Common myeloid progenitor, CD34-positive (primary cell): ENCODE measurements at places on chromosomes 3 and 15.

GRCh38 chr3:87175732-87176131 lies 51.4 kb upstream of the CHMP2B start:
- no peak overlapping the region for H3K4me3 ChIP-seq
- no peak overlapping the region for H3K27ac ChIP-seq
- H3K36me3 ChIP-seq = no peaks in the 10 kb centered on the region
- H3K4me1 ChIP-seq = no peaks in the 10 kb centered on the region
- no peaks in the 10 kb centered on the region for H3K27me3 ChIP-seq

GRCh38 chr3:3827111-3827510 lies 27.9 kb downstream of the LRRN1 start:
- no peaks in the 10 kb centered on the region for H3K36me3 ChIP-seq
- no peak for DNase-seq
- no peak overlapping the region for H3K27ac ChIP-seq
- no peaks in the 10 kb centered on the region for H3K27me3 ChIP-seq
- no peak overlapping the region for H3K4me3 ChIP-seq

DNA sequence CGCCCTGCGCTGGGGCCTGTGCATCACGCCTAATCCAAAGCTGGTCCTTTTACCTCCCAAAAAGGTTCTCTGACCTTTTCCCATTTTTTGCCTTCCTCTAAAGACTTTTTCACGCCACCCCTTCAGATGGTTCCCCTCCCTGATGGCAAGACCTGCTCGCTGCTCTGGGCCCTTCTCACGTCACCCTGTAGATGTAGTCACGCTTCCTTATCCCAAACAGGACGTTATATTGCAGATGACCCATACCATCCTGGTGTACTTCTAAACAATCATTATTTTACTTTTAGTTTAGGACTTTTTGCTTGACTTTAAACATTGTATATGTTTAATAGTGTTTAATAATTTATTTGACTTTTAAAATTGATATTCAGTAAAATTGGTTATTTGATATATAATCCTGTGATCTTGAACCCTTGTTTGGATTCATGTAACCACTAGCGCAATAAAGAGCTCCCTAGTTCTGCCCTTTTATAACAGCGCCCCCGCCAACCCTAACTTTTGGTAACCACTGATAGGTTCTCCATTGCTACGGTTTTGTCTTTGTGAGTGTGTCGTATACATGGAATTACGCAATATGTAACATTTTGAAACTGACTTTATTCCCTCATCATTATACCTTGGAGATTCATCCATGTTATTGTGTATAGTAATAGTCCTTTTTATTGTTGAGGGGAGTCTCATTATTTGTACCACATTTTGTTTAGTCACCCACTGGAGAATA lies 159.0 kb upstream of the CHRNA7 start:
- DNase-seq = peak; percentile 30
- peaks cover 11% of the 10 kb centered on the region for H3K4me1 ChIP-seq
- H3K27ac ChIP-seq = no peak overlapping the region
- H3K36me3 ChIP-seq = no peaks in the 10 kb centered on the region
- H3K27me3 ChIP-seq = peaks cover 14% of the 10 kb centered on the region

DNA sequence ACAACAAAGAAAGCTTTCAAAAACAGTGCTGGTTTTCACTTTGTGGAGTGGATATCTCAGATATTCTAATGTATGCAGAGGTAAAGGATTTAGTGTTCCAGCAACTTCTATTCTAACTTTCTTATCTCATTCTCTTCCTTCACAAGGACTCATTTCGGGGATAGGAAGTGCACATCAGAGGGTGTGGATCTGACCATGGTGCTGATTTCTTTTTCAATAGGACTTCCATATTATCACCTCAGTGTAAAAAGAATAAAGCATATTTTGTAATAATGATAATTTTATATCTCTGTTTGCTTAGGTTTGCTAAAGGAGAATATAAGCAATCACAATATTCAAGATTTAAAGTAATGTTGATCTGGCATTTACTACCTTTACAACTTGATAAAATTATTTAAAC lies 12.5 kb upstream of the CADM2 start:
- DNase-seq = peak; percentile 10
- H3K27me3 ChIP-seq = no peaks in the 10 kb centered on the region
- no peak overlapping the region for H3K27ac ChIP-seq
- H3K4me3 ChIP-seq = no peak overlapping the region
- H3K4me1 ChIP-seq = no peaks in the 10 kb centered on the region

- no peak overlapping the region for H3K4me3 ChIP-seq
- H3K4me1 ChIP-seq = peaks cover 6% of the 10 kb centered on the region
- DNase-seq = no peak
- H3K27ac ChIP-seq = no peak overlapping the region
- H3K27me3 ChIP-seq = peaks cover 63% of the 10 kb centered on the region
Measured at GRCh38 chr15:98419173-98419780, 229.1 kb upstream of the IGF1R start.

DNA sequence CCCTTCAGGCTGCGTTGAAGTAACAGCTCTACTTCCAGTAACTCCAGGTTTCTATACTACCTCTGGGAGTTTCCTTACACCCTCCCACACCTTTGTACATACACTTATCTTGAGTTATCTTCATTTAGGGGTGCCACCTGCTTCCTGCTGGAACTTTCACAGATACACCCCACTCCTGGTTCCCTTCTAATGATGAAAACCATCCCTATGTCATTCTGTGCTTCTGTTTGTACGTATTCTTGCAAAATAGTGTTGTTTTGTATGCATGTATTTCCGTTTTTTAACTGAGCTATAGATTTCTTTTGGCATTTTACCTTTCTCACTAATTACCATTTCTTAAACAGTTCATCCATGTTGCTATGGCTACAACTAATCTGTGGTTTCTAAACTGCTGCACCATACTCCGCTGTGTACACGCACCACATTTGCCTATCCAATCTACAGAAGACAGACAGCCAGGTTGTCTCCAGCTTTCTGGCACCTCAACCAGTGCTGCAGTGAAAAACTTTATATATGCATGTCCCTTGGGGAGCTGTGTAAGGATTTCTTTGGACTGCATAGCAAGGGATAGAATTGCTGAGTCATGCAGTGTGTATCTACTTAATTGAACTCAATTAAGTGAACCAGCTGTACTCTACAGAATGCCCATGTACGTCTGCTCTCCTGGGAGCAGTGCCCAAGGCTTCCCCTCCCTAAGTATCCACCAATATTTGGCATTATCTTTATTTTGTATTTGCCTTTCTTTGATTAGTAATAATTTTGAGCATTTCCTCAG lies 61.4 kb upstream of the ST8SIA2 start:
- no peaks in the 10 kb centered on the region for H3K4me1 ChIP-seq
- no peaks in the 10 kb centered on the region for H3K27me3 ChIP-seq
- no peak overlapping the region for H3K27ac ChIP-seq
- H3K4me3 ChIP-seq = no peak overlapping the region

- H3K27ac ChIP-seq = no peak overlapping the region
- no peak overlapping the region for H3K4me3 ChIP-seq
- DNase-seq = no peak
- H3K27me3 ChIP-seq = peaks cover 60% of the 10 kb centered on the region
- H3K36me3 ChIP-seq = no peaks in the 10 kb centered on the region
- peaks cover 17% of the 10 kb centered on the region for H3K4me1 ChIP-seq
Measured at GRCh38 chr3:12379640-12380429, 91.0 kb downstream of the PPARG start.

DNA sequence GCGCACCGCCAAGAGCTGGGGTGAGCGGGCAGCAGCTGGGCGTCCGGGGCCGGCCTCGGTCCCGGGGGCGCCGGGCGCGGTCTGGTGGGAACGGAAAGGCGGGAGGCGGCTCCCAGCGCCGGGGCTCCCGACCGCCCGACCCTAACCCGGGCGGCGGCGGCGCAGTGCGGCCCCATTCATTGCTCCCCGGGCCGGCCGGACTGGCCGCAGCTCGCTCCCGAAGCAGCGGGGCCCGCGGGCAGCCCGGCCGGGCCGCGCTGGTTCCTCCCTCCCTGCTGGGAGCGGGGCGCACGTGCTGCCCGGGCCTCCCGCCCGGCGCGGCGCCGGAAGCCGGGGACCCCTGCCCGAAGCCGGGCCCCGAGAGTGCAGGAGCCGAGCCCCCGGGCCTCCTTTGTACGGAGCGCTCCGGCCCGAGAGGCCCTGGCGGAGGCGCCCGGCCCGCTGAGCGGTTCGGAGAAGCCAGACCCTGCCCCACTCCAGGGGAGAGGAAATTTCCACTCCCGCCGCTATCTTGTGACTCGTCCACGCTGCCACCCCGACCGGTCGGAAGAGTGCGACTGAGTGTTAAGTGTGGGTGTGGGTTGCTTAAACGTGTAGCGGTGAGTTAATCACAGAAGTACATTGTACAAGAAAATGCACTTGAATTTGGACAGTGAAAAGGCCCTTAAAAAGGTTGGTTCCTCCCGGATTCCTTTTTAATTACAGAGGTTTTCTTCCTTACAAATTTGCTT lies 613 bp downstream of the ATP1B3 start:
- H3K27me3 ChIP-seq = no peaks in the 10 kb centered on the region
- H3K4me3 ChIP-seq = peak overlapping the region; percentile 82
- peaks cover 32% of the 10 kb centered on the region for H3K4me1 ChIP-seq
- peak overlapping the region; percentile 58 for H3K27ac ChIP-seq
- DNase-seq = peak; percentile 47

DNA sequence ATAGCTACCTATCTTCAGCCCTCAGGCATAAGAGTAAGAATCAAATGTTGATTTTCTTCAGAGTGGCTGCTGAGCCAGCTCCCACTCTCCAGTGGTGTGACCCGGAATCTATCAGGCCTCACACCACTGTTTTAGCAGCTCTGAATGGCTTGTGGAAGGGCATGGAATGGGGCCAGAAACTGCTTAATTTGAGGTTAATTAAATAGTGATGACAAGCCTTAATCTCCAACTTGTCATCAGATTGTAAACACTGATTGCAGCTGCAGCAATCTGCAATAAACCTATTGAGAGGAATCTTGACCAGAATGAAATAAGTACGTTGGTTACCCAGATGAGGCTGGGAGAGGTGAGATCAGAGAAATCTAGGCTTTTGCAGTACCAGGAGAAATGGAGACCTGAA lies 317.4 kb downstream of the FHIT start:
- DNase-seq = no peak
- H3K27me3 ChIP-seq = no peaks in the 10 kb centered on the region

DNA sequence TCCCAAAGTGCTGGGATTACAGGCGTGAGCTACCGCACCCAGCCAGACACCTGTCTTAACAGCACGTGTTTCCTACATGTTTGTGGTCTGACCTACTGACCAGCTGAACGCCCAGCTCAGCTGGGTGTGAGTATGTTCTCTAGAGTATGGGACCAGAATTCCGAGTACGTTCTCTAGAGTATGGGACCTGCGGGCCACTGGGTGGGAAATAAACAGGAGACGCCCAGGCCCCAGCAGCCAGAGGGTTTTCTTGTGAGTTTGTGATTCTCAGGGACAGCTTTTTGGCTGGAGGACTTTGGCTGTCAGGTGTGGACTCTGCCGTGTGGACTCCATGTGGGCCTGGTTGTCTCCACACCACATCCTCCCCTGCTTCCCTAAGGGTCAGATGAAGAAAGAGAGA lies 87.3 kb downstream of the CHRD start:
- no peak overlapping the region for H3K27ac ChIP-seq
- no peak overlapping the region for H3K4me3 ChIP-seq
- DNase-seq = no peak
- H3K4me1 ChIP-seq = peaks cover 46% of the 10 kb centered on the region

DNA sequence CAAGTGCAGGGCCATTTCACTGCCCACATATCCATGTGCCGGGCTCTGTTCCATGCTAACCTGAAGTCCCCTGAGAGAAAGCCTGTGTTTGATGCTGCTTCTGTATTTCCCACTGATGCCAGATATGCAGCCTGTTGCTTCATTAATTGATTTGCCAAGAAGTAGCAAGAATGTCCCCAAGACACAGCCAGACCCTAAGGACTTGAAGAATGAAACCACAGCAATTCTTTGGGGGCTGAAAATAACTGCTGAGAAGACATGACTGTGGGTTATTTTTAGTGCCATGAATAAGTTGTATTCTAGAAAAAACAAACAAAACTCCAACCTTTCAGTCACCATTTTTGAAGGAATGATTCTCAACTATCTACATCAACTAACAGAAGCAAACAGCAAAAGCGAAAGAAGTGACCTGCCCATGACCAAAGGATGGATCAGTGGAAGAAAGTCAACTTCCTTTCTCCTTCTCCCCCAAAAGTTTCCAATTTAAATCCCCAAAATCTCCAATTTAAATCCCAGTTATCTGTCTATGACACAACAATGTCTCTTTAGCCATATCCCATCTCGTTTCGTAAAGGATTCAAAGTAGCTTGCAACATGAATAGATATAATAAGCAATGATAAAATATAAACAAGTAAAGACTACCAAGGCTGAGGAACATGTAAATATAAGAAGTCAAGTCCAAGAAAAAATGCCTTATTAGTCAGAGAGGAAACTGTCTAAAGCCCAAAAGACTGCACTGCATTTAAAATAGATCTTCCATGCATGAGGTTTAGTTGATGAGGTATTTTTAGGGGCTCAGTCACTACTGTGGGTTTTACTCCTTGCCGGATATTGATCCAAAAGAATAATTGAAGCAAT lies 226.8 kb downstream of the DTWD1 start:
- no peak overlapping the region for H3K4me3 ChIP-seq
- H3K27me3 ChIP-seq = no peaks in the 10 kb centered on the region

DNA sequence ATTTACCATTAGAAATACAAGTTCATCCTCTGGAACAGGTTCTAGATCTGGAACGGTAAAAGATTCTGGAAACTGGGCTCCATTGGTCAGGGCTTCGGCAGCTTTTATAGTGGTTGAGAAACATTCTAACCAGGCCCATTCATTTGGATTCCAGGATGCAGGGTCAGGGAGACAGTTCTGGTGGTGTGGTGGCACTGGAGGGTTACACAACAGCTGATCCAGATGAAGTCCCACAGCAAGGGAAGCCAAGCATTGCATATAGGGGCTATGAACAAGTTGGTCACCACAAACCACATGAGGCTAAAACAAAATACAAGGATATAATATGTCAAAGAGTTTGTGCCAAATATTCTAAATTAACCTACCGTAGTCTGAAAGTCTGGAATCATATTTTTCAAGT lies 43.0 kb downstream of the FBXL22 start:
- no peaks in the 10 kb centered on the region for H3K27me3 ChIP-seq
- no peak for DNase-seq
- H3K36me3 ChIP-seq = peaks cover 94% of the 10 kb centered on the region
- no peak overlapping the region for H3K4me3 ChIP-seq
- no peaks in the 10 kb centered on the region for H3K4me1 ChIP-seq
